ENCODE measurements at places on chromosomes 12 and 14. TPM values are rescaled to one million over a fixed set of nuclear protein-coding genes. Genes with fewer than 3 reads are reported as not detected.

CLEC4C gene
- total RNA-seq, result not detected

SMIM41 gene
- not detected for total RNA-seq

MSI1 gene
- total RNA-seq, result 0.17 TPM

RPS26 gene
- total RNA-seq, result 44.3 TPM

FOXM1 gene
- 75.9 TPM for total RNA-seq

PRPH gene
- total RNA-seq, result not detected

FOXN4 gene
- total RNA-seq, result not detected

EFCAB11 gene
- 10.6 TPM for total RNA-seq

PROX2 gene
- 0.50 TPM for total RNA-seq

OR6C1 gene
- total RNA-seq, result not detected

AGAP2 gene
- total RNA-seq, result 29.7 TPM

FBXO34 gene
- total RNA-seq, result 15.9 TPM

TAS2R7 gene
- not detected for total RNA-seq

GLS2 gene
- 3.1 TPM for total RNA-seq

CCDC184 gene
- total RNA-seq, result 0.95 TPM

DCAF5 gene
- 32.1 TPM for total RNA-seq

KRT80 gene
- not detected for total RNA-seq

LHX5 gene
- total RNA-seq, result not detected

B4GALNT1 gene
- total RNA-seq, result 3.2 TPM

SYNE3 gene
- 38.7 TPM for total RNA-seq

LAG3 gene
- 324 TPM for total RNA-seq

SLC17A8 gene
- total RNA-seq, result not detected

ASB2 gene
- 75.9 TPM for total RNA-seq

RIPK3 gene
- total RNA-seq, result 8.2 TPM

ZNF641 gene
- 10.1 TPM for total RNA-seq

KRT75 gene
- total RNA-seq, result not detected

EIF2B2 gene
- 62.6 TPM for total RNA-seq

BICDL1 gene
- total RNA-seq, result 96.2 TPM

TAS2R19 gene
- 0.80 TPM for total RNA-seq

ZC2HC1C gene
- total RNA-seq, result 0.97 TPM

WNT1 gene
- total RNA-seq, result not detected

C1S gene
- 0.65 TPM for total RNA-seq

MANSC4 gene
- total RNA-seq, result not detected

TAS2R31 gene
- total RNA-seq, result 1.2 TPM

CABP1 gene
- total RNA-seq, result 0.31 TPM

PIWIL1 gene
- total RNA-seq, result not detected

ZNF268 gene
- 19.6 TPM for total RNA-seq

RPS6KL1 gene
- 5.0 TPM for total RNA-seq

LRRC23 gene
- 6.0 TPM for total RNA-seq

LRRIQ1 gene
- total RNA-seq, result not detected

AMDHD1 gene
- total RNA-seq, result 2.6 TPM

DACT1 gene
- total RNA-seq, result 0.48 TPM

RIMBP2 gene
- total RNA-seq, result not detected

POTEG gene
- total RNA-seq, result not detected

PTPRR gene
- not detected for total RNA-seq

TEAD4 gene
- 2.4 TPM for total RNA-seq

HPD gene
- total RNA-seq, result not detected
